ENCODE measurements at places on chromosomes 13 and 19.

- no peak for DNase-seq
Measured at GRCh38 chr13:37747071-37747612, 122.4 kb downstream of the TRPC4 start.

- DNase-seq = no peak
Measured at GRCh38 chr13:34993470-34993869, 51.4 kb downstream of the NBEA start.

DNA sequence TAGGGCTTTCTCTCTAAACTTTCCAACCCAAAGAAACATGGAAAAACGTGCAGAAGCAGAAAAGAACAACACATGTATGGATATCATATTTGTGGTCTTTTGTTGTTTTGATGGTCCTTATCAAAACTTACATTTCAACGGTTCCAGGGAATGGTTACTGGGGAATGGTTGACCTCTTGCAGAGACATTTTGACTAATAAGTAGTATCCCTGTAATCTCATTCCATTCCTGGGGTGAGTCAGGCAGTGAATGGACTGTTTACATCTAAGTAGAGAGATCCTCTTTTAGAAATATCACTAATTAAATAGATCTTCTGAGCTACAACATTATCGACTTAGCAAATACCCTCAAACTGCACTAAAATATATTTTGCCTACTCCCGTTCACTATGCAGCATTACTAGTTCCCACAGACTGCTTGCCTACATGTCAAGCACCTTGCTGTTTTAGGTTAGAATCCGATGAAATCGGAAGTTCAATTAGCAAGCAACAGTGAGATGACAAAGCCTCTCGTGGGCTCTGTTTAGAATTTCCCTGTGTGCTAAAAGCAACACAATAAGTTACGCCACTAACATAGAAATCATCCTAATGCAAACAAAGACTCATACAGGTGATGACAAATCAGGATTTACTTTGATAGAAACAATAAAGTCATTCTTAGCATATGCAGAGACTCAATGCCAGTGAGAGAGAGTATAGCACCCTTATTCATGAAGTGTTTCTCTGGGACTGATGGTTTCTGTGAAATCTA is 797.7 kb upstream of the ARGLU1 start:
- no peak for DNase-seq

DNA sequence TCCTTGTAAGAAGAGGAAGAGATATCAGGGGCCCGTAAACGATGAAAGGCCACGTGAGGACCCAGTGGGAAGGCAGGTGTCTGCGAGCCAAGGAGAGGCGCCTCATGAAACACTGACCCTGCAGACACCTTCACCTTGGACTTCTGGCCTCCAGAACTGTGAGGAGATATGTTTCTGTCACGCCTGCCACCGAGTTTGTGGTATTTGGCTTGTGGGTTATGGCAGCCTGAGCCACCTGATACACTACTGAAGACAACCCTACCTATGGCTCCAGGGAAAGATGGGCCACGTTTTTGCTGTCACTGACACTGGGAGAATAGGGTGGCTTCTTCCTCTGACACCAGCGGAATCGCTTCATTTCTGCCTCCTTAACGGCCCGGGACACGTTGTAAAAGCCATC is 217.5 kb upstream of the MAB21L1 start:
- no peak for DNase-seq

- DNase-seq = no peak
Measured at GRCh38 chr13:50075619-50076097, 60.4 kb downstream of the KCNRG start.

GRCh38 chr19:30017172-30017571 is 75.1 kb downstream of the URI1 start:
- DNase-seq = no peak

Data from hematopoietic multipotent progenitor cell treated with erythropoietin and hydrocortisone succinate and interleukin-3 and kit ligand, for 8 days (in vitro differentiated cells).